ENCODE measurements at places on chromosomes 6 and 20. TPM values are rescaled to one million over a fixed set of nuclear protein-coding genes. Genes with fewer than 3 reads are reported as not detected.

Gene MUC21
- not detected for polyA plus RNA-seq

Gene RBM24
- polyA plus RNA-seq: not detected

Gene ASIP
- not detected for polyA plus RNA-seq

Gene LHFPL5
- polyA plus RNA-seq: not detected

Gene PI3
- not detected for polyA plus RNA-seq

Gene TMC2
- not detected for polyA plus RNA-seq

Gene NRSN2
- polyA plus RNA-seq: 1.7 TPM

Gene ULBP1
- polyA plus RNA-seq: not detected

Gene TGM2
- not detected for polyA plus RNA-seq

Gene PGC
- polyA plus RNA-seq: not detected

Gene GJA10
- not detected for polyA plus RNA-seq

Gene RGL2
- polyA plus RNA-seq: 9.9 TPM

Gene RIN2
- polyA plus RNA-seq: not detected

Gene RBBP8NL
- not detected for polyA plus RNA-seq

Gene NNAT
- 0.13 TPM for polyA plus RNA-seq

Gene CDH22
- polyA plus RNA-seq: not detected

Gene SLC17A1
- polyA plus RNA-seq: not detected

Gene TRIM31
- polyA plus RNA-seq: 0.07 TPM

- no peak for DNase-seq
These were observed 11.9 kb downstream of the PCIF1 start for GRCh38 chr20:45946149-45946970.

DNA sequence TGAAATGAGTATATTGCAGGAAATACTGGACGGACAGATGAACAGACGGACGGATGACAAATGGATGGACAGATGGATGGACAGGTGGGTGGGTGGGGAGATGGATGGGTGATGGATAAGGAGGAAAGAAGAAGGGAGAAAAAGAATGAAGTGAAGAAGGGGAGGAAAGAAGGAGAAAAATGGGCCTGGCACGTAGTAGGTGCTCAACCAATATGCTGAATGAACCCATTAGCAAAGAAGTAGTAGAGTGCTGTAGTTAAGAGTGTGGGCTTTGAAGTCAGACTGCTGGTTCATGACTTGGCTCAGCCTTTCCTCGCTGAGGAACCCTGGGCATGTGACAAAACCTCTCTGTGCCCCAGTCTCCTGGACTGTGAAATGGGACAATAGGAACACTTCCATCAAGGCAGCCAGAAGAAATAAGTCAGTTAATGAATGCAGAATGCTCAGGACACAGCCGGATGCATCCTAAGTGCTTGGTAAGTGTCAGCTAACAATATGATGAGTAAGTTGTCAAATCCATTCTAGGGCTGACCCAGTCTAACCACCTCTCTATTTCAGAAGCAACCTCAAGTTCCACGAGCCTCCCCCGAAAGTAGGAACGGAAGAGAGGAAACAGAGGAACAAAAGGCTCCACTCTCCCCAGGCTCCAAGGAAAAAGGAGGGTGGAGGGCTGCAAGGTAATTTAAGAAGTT, 37.9 kb downstream of the PREX1 start:
- no peak for DNase-seq

DNA sequence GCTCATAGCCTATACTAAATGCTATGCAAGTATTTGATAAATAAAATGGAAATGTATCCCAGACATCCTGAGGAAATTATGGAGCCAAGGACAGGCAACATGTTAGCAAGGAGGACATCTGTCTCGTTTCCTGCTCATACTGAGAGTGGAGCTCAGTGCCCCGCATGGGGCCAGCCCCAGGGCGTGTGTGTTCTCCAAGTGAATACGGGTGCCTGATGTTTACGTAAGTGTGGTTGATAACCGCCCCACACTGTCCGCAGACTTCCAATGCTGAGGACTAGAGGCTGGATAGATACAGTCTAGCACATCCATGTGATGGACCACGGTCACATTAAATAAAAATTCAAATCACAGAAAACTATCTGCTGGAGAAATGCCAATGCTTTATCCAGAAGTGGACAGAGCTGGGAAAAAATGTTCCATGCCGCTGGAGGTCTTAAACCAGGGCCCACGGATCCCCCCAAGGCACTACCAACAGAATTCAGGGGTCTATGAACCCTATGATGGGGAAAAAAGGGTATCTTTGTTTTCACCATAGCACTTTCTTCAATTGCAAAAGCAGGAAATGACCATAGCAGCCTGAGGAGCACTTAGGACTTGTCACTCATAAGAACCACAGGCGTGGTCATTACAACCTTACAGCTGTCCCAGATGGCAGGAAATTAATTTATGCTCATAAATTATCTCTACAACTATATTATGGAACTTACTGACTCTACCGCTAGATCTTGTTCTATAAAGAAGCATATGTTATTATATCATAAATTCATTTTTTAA, 24.9 kb downstream of the TGM2 start:
- peak; percentile 45 for DNase-seq

GRCh38 chr6:90184334-90185298, 112.0 kb downstream of the BACH2 start:
- DNase-seq: peak; percentile 36

DNA sequence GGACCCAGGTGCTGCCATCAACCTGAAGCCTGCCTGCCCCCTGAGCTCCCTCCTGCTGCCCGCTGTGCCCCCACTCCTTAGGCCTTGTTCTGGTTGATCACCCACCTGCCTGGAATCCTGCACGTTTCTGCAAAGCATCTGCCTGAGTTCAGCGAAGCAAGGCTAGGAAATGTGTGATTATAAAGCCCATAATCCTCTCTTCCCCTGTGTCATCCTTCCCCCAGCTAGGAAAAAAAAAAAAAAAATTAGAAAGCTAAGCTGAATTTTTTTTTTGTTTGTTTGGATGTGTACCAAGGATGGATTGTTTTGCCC, 93.2 kb downstream of the FOXA2 start:
- DNase-seq: no peak

- DNase-seq: no peak
These were observed 27.1 kb upstream of the SYNCRIP start for GRCh38 chr6:85669735-85670194.

DNA sequence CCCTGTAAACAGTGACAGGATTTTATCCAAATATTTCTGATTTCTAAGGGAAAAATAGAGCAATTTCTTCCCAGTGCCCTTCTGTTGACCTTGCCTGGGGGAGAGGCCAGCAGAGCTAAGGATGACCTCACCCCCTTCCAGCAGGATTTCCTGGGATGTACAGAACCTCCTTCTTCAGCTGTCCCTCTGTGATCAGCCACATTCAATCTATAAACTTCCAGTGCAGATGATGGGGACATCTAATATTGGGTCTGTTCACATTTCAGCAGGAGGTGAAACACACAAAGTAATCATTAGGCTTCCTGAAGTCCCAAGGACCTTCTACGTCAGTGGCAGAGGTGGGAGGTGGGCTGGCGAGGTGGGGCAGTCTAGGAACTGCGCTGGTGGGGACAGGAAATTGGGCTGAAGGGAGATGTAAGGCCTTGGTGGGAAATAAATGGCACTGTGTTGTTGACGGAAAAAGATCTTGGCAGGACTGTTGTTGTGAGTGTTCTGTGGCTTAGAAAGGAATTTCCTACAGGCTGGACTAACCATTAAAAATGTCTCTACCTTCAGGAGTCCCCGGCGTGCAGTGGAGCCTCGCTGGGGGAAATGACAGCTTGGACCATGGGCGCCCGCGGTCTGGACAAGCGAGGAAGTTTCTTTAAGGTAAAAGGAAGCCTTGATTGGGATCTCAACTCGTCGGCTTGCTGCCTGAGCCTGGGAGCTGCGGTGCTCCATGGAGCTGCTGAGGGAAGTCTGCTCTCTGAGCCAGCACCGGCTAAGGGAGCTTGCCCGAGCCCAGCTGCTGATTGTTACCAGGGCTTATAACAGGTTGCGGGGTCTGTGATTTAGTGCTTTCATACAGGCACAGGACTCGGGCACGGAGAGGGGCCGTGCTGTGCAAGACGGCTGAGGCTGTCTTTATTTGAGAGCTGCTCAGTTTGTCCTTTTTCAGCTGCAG, 127.9 kb upstream of the NAA20 start:
- DNase-seq: no peak

DNA sequence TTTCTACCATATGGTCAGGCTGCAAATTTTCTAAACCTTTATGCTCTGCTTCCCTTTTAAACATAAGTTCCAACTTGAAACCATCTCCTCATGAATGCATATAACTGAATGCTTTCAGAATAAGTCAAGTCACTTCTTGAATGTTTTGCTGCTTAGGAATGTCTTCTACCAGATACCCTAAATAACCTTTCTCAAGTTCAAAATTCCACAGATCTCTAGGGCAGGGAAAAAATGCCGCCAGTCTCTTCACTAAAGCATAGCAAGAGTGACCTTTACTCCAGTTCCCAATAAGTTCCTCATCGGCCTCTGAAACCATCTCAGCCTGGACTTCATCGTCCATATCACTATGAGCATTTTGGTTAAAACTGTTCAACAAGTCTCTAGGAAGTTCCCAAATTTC, 1011.2 kb upstream of the CITED2 start:
- no peak for DNase-seq

DNA sequence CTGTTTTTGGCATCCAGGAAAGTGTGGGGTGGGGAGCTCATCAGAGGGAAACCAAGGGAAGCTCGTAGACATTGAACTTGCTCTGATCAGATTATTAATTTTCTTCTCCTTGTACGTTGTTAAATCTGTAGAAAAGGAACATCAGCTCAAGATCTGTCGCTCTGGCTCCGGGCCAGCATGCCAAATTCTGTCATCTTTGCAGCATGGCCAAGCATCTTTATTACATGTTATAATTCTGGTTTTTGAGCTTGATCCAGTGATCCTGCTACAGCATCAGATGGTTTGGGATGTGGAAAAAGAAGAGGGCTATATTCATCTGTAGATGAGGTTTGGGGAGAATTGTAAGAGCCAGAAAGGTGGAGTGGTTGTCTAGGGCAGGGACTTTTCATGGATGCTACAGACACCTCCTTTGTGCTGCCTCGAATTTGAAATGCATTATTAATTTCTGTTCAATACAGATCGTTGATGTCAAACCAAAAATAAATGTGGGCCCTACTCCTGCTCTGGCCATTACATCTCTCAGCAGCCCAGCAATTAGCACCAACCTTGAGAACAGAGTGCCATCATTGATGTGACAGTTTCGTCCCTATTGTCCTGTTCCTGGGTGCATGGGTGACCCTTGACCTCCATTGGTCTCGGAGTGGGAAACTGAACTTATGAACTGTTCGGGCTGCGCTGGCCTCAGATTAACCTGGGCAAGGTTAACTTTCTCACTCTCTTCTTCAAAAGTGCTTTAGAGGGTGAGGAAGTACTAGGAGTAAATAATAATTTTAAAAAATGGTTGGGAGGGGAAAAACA, 250.8 kb downstream of the SOX4 start:
- DNase-seq: no peak

GRCh38 chr6:38086346-38086745, 266.8 kb downstream of the ZFAND3 start:
- no peak for DNase-seq

DNA sequence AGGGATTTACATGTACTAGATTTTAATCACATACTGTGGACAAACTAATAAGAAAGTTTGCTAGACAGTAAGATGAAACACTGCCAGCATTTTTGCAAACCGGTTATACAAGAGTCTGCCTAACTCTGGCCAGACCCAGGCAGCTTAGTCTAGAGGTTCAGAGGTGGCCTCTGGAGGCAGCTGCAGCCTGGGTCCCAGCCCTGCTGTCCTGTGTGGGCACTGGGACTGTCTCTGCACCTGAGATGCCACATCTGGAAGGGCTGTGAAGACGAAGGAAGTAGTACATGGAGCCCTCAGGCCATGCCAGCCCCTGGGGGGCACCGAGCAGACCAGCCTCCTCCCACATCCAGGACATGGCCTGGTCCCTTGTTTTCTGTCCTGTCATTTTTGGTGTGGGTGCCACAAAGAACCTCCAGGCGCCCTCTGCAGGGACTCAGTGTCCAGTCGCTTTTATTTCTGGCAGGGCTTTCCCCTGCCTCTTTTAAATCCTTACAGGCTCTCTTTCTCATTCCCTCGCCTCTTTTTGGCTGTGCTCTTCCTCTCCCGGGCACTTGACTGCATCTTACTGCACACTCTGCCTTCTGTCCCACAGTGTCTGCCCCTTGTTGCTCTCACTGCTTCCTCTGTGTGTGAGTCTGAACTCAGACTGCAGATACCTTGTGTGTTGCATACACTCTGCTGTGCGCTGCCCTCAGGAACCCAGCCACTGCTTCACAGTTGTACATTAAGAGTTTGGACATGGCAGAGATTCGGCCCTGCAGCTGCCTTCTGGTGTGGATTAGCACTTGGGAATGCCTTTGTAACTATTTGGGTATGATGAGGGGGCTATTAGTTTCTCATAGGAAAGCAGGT, 216.7 kb downstream of the ZDHHC14 start:
- peak; percentile 30 for DNase-seq

DNA sequence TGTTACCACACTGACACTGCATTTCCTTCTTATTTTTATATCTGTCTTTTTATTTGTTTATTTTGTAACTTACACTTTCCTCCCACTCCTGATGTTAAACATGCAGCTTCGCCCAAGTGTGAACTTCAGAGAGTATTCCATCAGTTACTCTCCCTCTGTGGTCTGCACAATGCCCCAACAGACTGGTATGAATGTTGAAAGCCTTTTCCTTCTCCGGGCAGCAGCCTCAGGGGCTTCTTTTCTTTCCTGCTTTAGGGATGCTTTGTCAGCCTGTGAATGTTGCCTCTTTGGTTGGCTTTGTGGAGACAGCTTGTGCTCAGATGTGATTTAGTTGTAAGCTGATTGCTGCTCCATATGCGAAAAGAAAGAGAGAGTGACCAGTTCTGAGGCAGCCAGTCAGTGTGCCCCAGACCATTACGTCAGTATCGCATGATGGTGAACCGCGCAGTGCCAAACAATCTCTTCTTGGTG, 44.0 kb downstream of the SMPDL3A start:
- no peak for DNase-seq

DNA sequence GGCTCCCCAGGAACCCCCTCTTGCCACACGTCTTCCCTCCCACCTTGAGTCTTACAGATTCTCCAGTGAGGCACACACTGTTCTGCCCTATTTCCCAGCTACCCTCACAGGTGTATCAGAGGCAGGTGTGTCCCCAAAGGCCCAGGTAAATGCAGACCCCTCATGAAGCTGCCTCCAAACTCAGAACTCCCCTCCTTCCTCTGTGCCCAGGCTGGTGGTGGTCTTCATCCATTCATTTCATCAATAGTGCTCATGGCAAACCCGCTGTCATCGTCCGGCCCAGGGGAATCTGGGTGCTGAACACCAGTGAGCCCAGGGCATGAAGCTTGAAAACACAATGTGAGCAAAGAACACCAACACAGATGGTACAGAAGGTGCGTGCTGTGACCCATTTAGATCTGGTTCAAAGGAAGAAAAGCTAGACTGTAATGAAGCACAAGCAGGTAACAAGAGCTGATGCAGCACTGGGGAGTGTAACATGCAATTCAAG, 213.1 kb downstream of the SYNDIG1 start:
- DNase-seq: no peak

DNA sequence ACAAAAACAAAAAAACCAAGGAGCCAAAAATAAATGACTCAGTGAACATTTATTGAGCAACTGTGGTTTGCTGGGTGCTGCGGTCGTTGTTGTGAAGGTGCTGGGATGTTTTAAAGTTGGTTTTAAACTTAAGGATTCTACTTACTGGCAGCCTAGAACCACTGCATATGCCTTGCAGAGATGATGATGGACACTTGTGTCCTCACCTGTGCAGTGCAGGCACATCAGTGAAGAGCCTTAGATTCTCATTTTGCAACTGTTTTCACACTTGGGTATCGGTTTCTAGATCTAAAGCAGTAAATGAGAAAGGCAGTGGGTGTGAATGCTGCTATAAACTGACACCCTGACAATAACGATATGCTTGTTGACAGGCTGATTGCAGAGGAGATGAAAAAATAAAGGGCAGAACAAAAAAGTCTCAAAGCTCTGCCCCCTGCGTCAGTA, 68.8 kb downstream of the UTRN start:
- DNase-seq: no peak

Data from naive thymus-derived CD8-positive, alpha-beta T cell (primary cell).